Activated CD4-positive, alpha-beta T cell treated with anti-CD3 and anti-CD28 coated beads for 24 hours (primary cell): ENCODE measurements at places on chromosomes 6 and 20.

GRCh38 chr20:63661108-63661507 is 3.0 kb downstream of the RTEL1 start:
- DNase-seq: no peak

GRCh38 chr6:50825375-50826036 is 6.8 kb downstream of the TFAP2B start:
- DNase-seq: no peak

- DNase-seq: no peak
Measured at GRCh38 chr20:52275181-52275691, 83.7 kb upstream of the ZFP64 start.

- no peak for DNase-seq
Measured at GRCh38 chr6:9140951-9141460, 705.7 kb upstream of the SLC35B3 start.

DNA sequence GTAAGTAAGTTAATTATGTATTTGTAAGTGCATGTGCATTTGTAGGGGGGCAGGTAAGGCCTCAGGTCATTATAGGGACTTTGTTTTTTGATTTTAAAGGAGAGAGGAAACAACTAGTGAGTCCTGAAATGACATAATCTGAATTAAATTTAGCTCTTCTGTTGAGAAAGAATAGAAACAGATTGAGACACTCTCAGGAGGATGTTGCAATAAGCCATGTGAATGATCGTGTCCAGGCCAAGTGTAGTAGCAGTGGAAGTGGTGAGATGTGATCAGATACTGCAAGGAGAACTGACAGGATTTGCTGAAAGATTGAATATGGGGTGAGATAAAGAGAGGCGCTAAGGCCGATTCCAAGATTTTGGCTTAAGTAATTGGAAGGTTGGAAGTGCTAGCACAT is 2.6 kb upstream of the CENPW start:
- DNase-seq: no peak

GRCh38 chr20:15594158-15594695 is 979.0 kb downstream of the KIF16B start:
- DNase-seq: no peak

DNA sequence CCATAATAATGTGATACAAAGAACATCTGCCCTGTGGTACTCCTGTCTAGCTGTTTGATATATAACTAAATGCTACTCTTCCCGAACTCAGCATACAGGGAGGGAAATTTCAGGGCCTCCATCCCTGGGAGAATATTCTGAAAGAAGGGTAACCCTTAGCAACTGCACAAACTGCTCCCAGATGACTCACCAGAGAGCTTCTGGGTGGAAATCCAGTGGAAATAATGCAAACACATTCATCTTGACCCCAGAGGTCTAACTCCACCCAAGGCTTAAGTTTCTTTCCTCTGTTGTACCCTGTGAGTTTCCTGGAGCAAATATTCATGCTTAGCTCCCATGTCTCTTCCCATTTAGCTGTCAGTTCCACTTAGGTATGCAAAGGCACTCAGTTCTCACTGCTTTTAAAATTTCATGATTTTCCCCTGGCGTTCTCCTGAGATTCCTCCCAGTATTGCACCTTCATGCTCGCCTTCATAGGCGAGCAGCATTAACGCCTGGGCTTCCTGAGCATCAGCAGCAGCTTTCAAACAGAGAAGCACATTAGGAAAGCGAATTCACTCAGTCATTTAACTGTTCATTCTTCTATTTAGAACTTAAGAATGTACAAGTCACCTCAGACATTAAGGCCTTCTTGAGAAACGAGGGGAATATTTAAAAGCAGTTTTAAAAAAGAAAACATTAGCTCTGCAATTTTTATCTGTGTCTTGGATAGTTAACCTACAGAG is 43.8 kb upstream of the LAMA4 start:
- no peak for DNase-seq
